ENCODE measurements at places on chromosomes 7 and 10. TPM values are rescaled to one million over a fixed set of nuclear protein-coding genes. Genes with fewer than 3 reads are reported as not detected.

The HOXA9 gene
- total RNA-seq, result 10.4 TPM

The NYAP1 gene
- 1.2 TPM for total RNA-seq

The ASB10 gene
- not detected for total RNA-seq

The MMD2 gene
- total RNA-seq, result not detected

The TSPAN33 gene
- 9.7 TPM for total RNA-seq

The ENO4 gene
- total RNA-seq, result 0.45 TPM

The CH25H gene
- 4.8 TPM for total RNA-seq

DNA sequence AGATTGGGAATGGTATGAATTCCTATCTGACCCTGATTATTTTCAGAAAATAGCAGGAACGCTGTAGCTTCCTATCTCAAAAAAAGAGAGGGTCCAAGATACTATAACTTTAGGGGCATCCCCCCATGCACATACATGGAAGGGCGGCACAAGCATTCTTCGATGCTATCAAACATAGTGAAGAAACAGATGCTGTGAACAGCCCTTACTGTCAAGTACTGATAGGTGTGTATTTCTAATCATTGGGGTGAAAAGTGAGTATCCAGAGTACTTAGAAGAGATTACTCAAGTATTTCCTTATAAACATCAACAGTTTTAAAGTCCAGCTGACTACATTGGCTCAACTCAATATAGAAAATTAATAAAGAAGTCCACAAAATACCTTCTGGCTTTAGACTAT is 17.0 kb upstream of the NUP42 start:
- DNase-seq, result no peak

GRCh38 chr10:79262131-79262530 is 85.1 kb upstream of the PPIF start:
- DNase-seq, result no peak

GRCh38 chr7:101882005-101882421 is 64.6 kb downstream of the CUX1 start:
- DNase-seq, result no peak

DNA sequence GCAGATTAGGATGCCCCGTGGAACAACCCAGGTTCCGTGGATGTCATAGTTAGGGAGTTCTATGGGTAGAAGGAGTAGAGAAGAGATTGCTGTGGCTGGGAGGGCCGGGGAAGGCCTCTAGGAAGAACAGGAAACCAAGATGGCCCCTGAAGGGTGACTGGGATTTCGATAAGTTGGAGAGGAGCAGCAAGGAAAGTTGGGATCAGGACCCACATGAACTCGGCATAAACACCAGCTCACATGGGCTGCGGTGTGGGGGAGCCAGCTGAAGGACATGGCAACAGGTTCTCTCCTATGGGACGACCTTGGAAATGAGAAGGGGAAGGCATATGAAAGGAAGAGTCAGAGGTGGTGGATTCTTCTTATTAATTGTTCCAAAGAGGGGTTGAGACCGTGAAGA is 333.7 kb upstream of the SHH start:
- DNase-seq, result no peak

DNA sequence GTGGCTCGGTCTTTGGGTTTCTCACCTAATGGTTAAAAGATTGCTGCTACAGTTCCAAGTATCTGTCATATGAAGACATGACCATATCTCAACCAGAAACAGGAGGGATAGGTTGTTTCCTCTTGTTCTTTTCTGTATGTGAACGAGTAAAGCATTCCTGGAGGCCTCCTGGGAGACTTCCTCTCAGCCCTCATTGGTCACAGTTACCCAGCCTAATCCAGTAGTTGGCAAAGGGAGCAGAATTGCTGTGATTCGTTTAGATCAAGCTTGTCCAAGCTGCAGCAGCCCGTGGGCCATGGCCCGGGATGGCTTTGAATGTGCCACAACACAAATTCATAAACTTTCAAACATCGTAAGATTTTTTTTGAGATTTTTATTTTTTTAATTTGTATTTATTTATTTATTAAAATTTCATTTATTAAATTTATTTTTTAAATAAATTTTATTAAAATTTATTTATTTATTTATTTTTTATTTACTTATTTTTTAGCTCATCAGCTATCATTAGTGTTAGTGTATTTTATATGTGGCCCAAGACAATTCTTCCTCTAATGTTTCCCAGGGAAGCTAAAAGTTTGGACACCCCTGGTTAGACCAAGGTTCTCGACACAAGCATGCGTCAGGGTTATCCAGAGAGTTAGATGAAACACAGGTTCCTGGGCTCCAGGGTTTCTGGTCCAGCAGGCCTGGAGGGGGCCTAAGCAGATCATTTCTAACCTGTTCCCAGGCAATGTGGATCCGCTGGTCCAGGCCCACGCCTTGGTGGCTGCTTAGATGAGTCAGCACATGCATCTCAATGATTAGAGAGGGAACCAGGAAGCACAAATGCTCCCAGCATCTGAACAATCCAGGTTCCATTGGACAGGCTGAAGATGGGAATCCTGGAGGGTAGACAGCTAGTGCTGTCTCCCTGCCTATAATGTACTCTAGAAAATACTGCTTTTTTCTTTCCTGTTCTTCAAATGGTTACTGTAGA is 25.6 kb downstream of the CDC123 start:
- no peak for DNase-seq

All from mesenteric fat pad (tissue), 1 donor.